Left renal cortex interstitium (tissue), 4 donors: ENCODE measurements at places on chromosomes 3 and 15.

DNA sequence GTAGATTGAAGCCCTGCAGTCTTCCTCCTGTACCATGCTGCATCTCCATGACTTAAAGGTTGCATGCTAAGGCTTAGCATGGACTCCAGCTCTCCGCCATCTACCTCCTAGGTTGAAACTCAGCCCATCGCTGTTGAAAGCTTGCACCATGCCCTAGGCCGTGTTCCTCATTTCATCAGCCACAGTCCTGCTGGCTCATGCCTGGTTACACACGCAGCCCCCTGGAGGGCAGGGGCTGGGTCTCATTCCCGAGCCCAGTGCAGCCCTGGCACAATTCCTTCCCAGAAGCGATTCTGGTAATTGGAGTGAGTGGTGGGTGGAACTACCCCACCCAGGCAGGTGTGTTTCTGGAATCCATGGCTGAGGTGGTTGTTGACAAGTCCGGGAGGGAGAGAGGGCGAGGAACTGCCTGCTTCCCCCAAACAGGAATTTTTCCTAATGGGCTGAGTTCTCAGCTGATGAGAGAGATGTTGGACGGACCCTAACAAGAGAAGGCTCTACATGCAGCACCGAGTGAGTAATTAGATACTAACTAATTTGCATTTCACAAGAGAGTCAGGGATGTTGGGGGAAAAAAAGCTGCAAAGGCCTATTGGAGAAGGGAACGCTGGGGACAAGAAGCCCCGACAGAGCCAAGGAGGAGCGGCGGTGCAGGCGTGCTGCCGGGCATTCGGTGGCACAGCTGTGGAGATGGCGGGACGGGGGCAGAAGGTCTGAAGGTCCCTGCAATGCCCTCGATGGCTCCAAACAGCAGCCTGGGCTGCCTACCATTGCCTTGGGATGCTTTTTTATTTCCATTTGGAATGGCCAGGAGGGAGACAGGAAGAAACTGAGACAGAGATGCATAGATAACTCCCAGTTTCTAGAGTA, 92.3 kb upstream of the TLE3 start:
- no peak for DNase-seq

- no peak for DNase-seq
Measured at GRCh38 chr3:65190111-65190510, 502.3 kb upstream of the ADAMTS9 start.

GRCh38 chr3:37956723-37957538, 33.7 kb upstream of the VILL start:
- no peak for DNase-seq

DNA sequence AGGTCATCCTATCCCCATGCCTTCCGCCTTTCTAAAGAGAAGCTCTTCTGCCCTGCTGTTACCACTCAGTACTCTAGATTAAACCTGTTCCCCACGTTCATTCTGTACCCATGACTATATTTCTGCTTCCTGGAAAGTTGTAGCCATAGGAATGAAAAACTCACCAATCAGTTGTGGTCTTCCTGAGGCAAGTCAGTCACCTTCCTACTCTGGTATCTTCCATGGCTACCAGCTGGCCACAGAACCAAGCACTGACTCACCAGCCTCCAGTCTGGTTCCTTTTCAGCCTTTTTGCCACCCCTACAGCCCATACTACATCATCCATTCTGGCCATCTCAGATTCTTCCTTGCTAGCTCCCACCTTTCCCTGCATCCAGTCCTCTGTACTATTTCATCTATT, 46.4 kb downstream of the TMEM44 start:
- DNase-seq: no peak

DNA sequence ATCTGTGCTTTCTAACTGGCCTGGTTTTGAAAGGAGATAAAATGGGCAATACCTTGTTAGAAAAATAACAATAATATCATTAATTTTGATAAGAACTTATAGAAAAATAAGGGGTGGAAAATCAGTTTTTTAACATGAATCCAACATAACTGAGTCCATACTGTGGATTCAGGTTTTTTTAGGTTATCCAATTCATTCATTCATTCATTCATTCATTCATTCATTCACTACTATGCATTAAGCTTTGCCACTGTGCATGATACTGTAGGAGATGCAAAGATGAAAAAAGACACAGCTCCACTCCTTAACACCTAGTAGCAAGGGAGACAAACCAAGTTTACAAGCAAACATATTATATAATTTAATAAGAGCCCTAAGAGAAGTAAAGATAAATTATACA, 97.0 kb upstream of the TNIK start:
- no peak for DNase-seq

- DNase-seq: no peak
Measured at GRCh38 chr3:14793126-14793857, 25.5 kb upstream of the FGD5 start.

- no peak for DNase-seq
Measured at GRCh38 chr15:38028869-38029268, 94.4 kb downstream of the TMCO5A start.

DNA sequence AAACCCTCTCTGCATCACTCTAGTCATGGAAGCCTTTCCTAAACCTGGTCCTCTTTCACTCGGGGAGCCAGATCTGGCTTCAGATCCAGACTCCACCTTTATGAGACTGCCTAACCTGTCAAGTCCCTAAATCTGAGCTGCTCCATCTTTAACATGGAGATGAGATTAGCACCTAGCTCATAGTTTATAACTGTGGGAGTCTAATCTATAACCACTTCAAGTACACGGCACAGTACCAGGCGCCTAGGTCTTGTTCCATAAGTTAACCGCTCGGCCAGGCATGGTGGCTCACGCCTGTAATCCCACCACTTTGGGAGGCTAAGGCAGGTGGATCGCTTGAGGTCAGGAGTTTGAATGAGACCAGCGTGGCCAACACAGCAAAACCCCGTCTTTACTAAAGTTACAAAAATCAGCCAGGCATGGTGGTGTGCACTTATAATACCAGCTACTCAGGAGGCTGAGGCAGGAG, 30.3 kb downstream of the TPM1 start:
- no peak for DNase-seq
